ENCODE measurements at places on chromosomes 4 and X.

DNA sequence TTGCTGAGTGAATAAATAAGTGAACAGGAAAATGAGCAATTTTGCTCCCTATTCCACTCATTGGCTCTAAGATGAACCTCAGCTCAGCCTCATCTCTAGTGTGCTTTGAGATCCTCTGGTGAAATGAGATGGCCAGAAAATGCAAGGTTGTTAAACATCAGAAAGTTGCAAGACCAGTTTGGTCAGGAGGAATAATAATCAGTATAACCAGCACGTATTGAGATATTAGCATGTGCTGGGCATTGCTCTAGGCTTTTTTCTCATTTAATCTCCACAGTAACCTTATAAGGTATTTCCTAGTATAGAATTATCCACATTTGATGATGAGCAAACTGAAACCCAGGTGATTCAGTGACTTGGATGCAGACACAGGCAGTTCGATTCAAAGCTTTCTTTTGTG lies 110.5 kb upstream of the PAK3 start:
- no peak for DNase-seq

- peak; percentile 34 for DNase-seq
Measured at GRCh38 chrX:19593690-19594089, 78.4 kb upstream of the MAP3K15 start.

DNA sequence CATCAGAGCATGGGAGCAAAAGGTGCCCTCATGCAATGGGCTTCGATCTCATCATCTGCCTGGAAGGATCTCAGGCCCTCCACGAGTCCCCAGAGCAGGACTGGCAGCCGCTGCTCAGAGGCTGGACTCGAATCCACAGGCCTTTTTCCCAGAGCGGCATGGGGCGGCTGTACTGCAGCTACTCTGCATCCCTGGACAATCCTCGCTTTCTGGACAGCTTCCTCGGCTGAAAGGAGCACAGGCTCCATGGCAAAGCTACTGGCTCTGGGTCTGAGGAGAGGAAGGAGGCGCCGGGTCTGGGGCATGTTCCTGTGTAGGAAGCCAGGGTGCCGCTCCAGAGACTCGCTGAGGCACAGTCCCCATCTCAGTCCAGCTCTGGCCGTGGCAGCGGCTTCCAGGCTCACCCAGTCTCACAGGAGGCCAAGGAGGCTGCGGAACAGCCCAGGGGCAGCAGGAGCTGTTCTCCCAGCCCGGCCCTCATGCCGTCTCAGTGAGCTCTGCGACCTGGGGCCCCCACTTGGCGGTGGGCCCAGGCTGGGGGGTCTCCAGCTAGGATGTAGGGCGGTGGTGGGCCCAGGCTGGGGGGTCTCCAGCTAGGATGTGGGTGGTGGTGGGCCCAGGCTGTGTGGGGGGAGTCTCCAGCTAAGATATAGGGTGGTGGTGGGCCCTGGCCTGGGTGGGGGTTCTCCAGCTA lies 2.7 kb upstream of the SPON2 start:
- DNase-seq, result no peak

GRCh38 chrX:67353651-67354370 lies 190.0 kb upstream of the AR start:
- no peak for DNase-seq

DNA sequence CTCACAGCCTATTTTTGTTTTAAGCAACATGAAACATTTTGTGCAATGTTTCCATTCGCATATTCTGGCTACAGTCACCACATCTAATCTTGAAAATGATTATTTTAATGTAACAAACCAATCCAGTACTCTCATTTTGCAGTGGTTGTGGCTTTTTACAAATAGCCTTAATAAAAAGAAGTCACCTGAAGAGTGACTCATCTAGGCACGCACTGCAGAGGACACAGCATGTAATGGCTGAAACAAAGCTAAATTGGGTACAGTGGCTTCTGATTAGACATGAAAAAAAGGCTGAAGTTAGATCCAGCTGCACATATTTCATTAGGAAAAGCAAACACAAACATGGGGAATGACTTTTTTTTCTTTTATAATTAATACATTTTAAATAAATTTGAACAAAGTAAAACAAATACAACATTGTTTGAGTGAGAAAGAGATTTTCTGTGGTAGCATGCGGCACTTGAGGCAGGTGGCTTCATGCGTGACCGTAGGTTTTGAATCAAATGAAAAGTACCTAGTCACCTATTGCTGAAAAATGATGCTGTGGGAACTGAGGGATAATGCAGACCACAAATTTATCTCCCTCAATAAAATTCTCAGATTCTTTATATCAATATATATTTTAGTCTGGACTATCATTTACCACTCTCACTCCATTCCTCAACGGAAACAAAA lies 240.8 kb upstream of the DDX53 start:
- no peak for DNase-seq

- DNase-seq, result no peak
Measured at GRCh38 chr4:111040904-111041303, 418.0 kb upstream of the PITX2 start.

DNA sequence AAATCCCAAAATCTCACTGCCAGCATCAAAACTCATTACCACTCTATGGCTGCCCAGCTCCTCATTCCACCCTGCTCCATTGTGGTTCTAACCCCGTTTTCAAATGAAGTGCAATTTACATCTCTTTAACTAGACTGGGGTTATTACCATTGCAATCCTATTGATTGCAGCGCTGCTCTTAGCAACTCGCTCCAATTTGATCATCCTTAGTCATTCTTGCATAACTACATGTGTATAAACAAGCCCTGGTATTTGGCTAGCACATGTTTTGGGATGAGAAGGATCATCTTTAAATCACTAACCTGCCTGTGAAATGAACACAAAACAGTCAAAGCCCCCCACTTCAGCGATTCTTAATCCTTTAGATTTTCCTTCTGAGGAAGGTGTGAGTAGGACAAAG lies 340.1 kb upstream of the PPARGC1A start:
- no peak for DNase-seq
